Activated naive CD4-positive, alpha-beta T cell (primary cell): ENCODE measurements at places on chromosomes 11 and 22.

DNA sequence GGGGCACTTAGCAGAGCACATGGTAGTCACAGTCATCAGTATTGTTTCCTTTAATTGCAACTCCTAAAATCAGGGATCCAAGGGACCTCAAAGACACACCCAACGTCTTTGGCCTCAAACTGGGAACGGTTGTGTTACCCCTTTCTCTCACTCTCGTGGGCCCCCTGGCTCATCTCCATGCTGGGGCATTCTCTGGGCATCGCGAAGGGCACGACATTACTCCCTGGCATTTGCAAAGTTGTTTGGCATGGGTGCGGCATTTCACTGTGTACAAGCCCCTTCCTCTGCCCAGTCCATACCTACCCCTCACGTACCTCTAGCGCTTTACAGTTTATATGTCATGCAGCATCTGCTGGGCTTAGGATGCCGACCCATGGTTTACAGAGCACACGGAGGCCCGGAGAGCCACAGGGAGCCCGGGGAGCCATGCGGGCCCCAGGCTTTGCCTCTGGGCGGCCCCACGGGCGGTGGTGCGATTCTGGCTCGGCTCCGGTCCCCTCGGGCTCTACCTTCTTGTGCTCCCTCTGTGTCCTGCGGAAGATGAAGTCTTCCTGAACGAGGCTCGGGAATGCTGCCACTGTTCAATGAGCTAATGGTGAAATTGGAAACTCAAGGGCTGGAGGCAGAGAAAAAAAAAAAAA, 21.9 kb upstream of the CACNG2 start:
- DNase-seq = no peak

- no peak for DNase-seq
Observed at GRCh38 chr22:40330615-40331014, 15.7 kb upstream of the ADSL start.

GRCh38 chr22:39244496-39245129, at the start of gene PDGFB:
Gene PDGFB, minus strand, starts transcription at chr22:39244982. Its CDS starts 1,019 bp downstream, at chr22:39243963.
- no peak for DNase-seq

DNA sequence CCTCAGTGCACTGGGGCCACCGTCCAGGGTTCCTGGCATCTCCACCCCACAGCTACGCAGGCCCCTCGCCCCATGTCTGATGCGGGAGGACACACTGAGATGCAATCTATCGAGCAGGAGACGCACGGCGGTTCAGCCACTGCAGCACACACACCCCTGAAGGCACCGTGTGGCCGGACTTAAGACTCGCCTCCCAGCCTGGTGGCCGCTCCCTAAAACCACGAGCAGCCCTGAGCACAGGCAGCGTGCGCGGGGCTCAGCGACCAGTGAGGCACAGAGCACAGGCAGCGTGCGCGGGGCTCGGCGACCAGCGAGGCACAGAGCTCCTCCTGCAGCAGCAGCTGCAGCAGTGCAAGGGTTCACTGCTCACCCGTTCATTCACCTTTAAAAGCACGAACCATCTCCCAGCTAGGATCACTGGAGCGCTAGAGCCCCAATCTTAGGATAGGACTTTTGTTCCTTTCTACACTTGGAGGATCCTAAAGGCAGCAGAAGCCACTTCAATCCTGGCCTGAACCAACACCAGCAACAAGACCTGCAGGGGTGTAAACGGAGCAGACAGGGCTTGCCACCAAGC, 31.4 kb downstream of the TOLLIP start:
- DNase-seq = no peak

- no peak for DNase-seq
Observed at GRCh38 chr11:80860632-80861031, 1419.8 kb upstream of the TENM4 start.

DNA sequence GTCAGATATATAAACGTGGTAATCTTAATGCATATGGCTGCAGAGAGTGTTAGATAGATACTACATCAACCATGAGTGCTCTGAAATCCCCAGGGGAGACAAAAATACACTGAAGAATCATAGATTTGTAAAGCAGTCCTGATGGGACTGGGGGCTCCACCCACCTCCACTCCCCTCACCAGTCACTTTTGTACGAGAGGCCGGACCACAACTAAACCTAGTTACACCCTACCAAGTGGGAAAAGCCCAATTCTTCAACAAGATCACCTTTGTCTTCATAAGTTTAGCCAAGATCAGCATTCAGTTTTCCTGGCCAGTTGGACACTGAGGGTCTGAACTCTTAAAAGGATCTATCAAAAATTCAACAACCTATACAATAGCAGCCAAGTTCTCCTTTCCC, 1.5 kb downstream of the SF1 start:
- no peak for DNase-seq
